ENCODE measurements at places on chromosomes 6 and 20. TPM values are rescaled to one million over a fixed set of nuclear protein-coding genes. Genes with fewer than 3 reads are reported as not detected.

Gene OLIG3
- total RNA-seq = not detected

DNA sequence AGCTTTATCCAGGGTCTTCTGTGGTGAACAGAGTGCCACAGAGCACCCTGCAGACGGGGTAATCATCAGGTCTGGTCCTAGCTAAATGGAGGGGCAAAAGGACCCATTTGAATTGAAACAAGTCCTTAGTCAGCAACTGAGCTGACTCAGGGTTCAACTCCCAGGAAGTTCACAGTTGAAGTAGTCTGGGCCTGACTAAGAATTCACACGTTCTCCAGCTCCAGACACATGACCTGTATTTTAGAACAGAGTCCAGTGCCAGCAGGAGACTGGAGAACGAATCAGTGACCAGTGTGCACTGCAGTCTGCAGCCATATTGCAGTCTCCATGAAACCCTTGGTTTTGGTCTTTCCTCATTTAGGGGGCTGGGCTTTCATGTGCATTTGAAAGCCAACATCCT, 85.2 kb downstream of the ELOVL4 start:
- H3K36me3 ChIP-seq = no peaks in the 10 kb centered on the region
- no peak for DNase-seq
- no peaks in the 10 kb centered on the region for H3K4me1 ChIP-seq
- peaks cover 2% of the 10 kb centered on the region for H3K27me3 ChIP-seq

- H3K4me3 ChIP-seq = peak overlapping the region; percentile 100
- H3K4me1 ChIP-seq = peaks cover 2% of the 10 kb centered on the region
- DNase-seq = peak; percentile 52
- H3K27me3 ChIP-seq = no peaks in the 10 kb centered on the region
- H3K36me3 ChIP-seq = no peaks in the 10 kb centered on the region
- peak overlapping the region; percentile 99 for H3K27ac ChIP-seq
Observed at GRCh38 chr6:163415620-163416556, 1.4 kb downstream of the QKI start.

Gene GNRH2
- total RNA-seq = 0.18 TPM

DNA sequence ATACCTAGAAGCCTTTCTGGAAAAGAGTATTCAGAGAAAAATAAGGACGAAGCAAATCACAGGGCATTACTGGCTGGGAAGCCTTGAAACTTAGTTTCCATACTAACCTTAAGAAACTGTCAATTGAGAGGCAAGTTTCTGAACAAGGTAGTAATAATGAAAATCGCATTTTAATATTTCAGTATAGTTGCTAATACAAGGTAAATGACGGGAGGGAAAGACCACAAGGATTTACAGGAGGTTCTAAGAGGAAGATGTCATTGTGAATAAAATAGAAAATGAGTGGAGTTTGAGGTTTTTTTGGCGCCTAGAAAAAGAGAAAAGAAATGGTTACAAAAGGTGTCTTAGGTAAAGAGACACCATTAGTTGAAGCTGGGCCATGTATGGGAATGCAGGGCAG, 53.9 kb upstream of the AIG1 start:
- H3K27ac ChIP-seq = no peak overlapping the region
- peaks cover 5% of the 10 kb centered on the region for H3K27me3 ChIP-seq
- no peaks in the 10 kb centered on the region for H3K4me1 ChIP-seq
- no peak for DNase-seq
- no peak overlapping the region for H3K4me3 ChIP-seq
- H3K36me3 ChIP-seq = no peaks in the 10 kb centered on the region

Gene ARMC12
- 0.28 TPM for total RNA-seq

- no peak overlapping the region for H3K27ac ChIP-seq
- H3K4me1 ChIP-seq = peaks cover 9% of the 10 kb centered on the region
- no peak overlapping the region for H3K4me3 ChIP-seq
- DNase-seq = peak; percentile 18
- H3K27me3 ChIP-seq = no peaks in the 10 kb centered on the region
Observed at GRCh38 chr6:89348372-89348771, 4.2 kb downstream of the UBE2J1 start.

Gene RIPPLY2
- not detected for total RNA-seq

GRCh38 chr20:20821484-20822260, 109.2 kb upstream of the RALGAPA2 start:
- no peaks in the 10 kb centered on the region for H3K4me1 ChIP-seq
- H3K27me3 ChIP-seq = no peaks in the 10 kb centered on the region
- no peak overlapping the region for H3K4me3 ChIP-seq
- H3K27ac ChIP-seq = no peak overlapping the region
- no peak for DNase-seq

Gene CNKSR3
- total RNA-seq = 15.8 TPM

DNA sequence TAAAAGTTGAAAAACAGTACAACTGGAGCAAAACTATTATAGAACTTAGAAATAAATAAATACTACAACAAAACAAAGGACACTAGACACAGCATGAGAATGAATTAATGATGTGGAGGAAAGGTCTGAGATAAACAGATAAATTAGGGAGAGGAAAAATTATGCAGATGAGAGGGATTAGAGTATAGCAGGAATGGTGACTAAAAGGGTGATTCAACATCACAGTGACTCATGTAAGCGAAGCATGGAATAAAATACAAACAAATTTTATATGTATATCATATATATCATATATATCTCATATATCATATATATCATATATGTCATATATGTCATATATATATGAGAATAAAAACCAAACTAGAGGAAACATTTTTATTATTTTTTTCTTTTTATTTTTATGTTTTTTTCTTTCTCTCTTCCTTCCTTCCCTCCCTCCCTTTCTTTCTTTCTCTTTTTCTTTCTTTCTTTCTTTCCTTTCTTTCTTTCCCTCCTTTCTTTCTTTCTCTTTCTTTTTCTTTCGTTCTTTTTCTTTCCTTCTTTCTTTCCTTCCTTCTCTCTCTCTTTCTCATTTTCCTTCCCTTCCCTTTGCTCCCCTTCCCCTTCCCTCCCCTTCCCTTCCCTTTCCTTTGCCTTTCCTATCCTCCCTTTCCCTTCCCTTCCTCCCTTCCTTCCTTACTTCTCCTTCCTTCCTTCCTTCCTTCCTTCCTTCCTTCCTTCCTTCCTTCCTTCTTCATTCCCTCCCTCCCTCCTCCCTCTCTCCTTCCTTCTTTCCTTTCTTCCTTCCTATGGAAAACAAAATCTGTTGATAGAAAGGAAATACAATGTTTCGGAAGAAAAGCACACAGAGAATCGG, 1014.6 kb downstream of the GRIK2 start:
- H3K4me3 ChIP-seq = no peak overlapping the region
- H3K36me3 ChIP-seq = no peaks in the 10 kb centered on the region
- no peaks in the 10 kb centered on the region for H3K4me1 ChIP-seq
- no peak overlapping the region for H3K27ac ChIP-seq

GRCh38 chr6:43740961-43741764, 28.8 kb upstream of the VEGFA start:
- H3K27ac ChIP-seq = no peak overlapping the region
- no peak overlapping the region for H3K4me3 ChIP-seq
- DNase-seq = no peak
